AG08395 (cell line): ENCODE measurements at places on chromosomes 4 and X.
A peak's percentile ranks its signal among the peaks of the same experiment; 100 is the strongest.

DNA sequence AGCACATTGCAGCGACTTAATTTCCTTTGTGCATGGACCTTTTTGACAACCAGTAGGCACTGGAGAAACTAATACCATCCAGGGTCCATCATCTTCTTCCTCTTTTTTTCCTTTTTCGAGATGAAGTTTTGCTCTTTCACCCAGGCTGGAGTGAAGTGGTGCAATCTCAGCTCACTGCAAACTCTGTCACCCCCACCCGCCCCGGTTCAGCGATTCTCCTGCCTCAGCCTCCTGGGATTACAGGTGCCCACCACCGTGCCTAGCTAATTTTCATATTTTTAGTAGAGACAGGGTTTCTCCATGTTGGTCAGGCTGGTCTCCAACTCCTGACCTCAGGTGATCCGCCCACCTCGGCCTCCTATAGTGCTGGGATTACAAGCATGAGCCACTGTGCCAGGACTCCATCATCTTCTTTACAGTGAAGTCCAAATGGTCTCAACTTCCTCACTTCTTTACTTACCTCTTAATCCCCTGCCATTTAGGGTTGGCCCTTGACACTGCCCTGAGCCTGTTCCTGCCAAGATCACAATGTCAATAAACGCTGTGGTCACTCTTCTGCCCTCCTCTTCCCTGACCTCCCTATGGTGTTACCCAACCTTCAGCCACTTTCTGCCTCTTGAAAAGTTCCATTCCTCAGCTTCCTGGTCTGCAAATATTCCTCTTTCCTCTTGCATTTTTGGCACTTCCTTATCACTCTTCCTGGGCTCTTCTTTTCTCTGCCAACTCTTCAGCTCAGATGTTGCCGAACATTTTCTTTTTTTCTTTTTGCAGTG lies 119.8 kb upstream of the SLC34A2 start:
- DNase-seq = no peak

- peak; percentile 27 for DNase-seq
Observed at GRCh38 chr4:80184825-80185756, 12.2 kb upstream of the PRDM8 start.

DNA sequence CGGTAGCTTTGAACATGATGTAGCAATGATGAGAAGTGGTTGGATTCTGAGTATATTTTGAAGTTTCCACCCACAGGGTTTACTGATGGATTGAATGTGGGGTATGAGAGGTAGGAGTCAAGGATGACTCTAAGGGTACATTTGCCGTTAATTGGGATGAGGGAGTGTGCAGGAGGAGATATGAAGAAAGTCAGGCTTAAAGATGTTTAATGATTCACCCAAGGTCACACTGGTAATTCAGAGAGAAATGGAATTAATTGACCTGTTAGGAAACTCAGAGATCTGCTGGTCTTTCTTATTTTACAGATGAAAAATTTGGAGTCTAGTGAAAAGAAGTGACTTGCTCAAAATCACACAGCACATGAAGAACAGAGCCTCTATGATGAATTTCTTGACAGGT lies 390.7 kb downstream of the GBA3 start:
- no peak for DNase-seq

- DNase-seq = peak; percentile 13
Observed at GRCh38 chr4:102675141-102675540, 85.6 kb downstream of the MANBA start.

DNA sequence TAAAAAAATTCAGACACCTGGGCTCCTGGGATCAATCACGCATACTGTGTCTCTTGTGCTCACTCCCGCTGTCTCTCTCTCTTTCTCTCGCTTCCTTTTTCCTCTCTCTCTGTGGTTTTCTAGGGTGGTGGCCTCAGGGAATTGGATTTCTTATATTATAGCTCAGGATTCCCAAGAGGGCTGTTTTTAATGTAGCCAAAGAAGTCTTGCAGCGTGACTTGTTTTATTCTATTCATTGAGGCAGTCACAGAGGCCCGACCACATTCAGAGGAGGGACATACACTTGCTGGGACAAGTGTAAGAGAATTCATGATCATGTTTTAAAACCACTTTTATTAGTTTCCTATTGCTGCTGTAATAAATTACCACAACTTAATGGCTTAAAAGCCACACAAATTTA lies 59.4 kb downstream of the HPF1 start:
- DNase-seq = no peak

GRCh38 chrX:30787012-30787411 lies 102.0 kb downstream of the TAB3 start:
- DNase-seq = no peak

GRCh38 chr4:53917729-53918128 lies 146.7 kb downstream of the CHIC2 start:
- DNase-seq = no peak

DNA sequence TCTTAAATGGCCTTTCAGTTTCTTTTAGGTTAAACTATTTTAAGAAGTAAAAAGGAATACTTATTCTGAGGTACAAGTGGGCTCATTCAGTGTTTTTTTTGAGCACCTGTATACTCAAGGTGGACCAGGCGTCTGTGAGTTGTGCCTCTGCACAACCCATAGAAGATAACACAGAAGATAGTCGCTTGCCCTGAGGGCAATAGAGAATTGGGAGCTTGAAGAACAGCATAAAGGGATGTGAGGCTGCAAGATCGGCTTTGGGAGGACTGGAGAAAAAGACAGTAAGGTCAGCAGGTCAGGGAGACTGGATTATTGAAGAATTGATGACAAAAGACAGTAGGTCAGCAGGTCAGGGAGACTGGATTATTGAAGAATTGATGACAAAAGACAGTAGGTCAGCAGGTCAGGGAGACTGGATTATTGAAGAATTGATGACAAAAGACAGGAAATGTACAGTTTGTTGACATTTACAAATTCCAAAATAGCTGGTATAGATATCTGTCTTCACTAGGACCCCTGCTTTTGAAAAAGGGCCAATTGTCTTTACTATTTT lies 3.1 kb downstream of the CPE start:
- no peak for DNase-seq

- no peak for DNase-seq
Observed at GRCh38 chr4:93870876-93871458, 42.4 kb downstream of the ATOH1 start.

- DNase-seq = no peak
Observed at GRCh38 chrX:39639871-39640270, 457.9 kb downstream of the BCOR start.

DNA sequence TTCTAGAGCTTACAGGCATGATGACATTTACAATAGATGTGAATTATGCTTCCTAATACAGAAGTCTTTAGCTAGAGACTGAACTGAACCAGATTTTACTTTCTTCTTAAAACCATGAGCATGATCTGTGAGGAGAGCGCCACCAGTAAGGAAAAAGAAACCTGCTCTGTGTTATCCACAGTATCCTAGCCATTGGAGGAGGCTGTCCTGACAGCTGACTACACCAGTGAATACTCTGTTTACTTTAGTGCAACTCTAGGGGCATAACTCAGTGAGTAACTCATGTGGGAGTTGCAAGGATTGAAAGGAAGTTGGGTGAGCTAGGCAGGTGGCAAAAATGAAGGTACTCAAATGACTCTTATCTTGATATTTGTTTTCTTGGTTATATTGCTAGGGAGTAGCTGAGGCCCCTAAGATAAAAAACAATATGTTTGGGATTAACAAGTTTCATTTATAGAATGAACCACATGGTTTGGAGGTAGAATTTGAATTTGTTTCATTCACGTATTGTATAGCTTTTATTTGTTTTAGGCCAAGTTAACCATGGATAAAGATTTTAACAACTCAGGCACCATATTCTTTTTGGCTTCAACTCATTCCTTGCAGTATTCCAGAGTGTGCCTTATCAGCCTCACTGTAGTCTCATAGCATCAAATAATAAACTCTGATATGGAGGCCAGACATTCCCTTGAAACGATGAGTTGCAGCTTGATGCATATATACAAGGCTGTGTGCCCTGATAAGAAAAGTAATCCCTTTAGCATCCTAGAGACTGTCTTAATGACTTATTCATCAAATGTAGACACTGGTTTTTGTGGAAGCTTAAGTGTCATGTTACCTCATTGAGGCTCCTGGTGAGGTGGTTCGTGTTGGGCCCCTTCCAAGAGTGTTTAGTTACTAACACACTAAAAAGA lies 2.5 kb downstream of the BMP3 start:
- no peak for DNase-seq

DNA sequence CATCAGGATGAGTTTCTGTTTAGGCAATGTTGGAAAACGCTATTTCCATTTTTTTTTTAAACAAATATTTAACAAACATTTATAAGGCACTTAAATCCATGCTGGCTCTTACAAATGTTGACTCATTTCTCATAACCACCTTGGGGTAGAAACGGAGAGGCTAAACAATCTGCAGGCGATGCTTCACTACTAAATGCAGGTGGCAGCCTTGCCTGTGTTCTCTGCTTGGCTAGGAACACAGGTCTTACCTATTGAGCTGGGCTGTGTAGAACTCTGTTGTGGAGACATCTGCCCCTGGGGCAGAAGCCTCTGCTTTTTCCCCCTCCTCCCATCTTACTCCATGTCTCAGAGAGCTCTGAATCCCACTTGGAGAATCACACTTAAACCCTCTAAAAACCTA lies 1.4 kb upstream of the CXCL1 start:
- DNase-seq = no peak

DNA sequence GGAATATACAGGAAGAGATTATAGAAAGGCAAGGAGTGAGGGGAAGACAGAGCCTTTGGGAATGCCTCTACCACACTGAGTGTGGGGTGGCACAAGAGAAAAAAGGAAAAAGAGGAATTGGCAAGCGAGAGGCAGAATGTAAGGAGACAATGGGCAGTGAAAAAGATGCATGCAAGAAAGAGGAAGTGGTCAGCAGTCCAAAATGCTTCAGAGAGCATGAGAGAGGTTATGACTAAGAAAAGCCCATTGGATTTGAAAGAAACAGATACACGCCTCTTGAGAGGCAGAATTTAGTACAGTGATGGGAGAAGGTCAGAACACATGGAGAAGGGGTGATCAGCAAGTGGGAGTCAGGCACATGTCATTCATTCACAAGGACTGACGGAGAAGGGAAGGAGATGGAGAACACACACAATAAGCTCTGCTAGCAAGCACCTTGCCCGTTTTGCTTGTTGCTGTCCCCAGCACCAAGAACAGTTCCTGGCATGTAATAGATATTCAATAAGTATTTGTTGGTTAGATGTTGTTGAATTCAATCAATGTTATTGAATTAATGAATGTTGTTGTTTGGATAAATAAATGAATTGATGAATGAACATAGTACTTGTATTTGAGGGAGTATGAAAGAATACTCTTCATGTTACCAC lies 6.3 kb downstream of the DCHS2 start:
- no peak for DNase-seq

- DNase-seq = peak; percentile 17
Observed at GRCh38 chrX:12770440-12770839, 20.8 kb upstream of the PRPS2 start.

DNA sequence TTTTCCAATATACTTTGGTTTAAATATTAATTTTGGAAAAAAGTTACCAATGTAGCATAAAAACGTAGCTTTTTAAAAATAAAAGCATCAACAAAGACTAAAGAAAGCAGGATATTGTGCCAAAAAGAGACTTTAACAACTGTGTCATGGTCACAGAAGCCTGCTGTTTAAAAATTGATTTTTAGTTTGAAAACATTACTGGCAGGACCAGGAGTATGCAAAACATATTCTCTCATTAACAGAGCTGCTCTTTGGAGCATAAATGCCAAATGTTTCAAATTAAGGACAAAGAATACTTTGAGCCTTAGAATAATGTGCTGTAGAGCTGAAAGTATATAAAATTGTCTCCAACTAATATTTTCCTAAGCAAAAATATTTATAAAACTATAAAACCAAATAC lies 279.0 kb downstream of the ARAP2 start:
- no peak for DNase-seq

DNA sequence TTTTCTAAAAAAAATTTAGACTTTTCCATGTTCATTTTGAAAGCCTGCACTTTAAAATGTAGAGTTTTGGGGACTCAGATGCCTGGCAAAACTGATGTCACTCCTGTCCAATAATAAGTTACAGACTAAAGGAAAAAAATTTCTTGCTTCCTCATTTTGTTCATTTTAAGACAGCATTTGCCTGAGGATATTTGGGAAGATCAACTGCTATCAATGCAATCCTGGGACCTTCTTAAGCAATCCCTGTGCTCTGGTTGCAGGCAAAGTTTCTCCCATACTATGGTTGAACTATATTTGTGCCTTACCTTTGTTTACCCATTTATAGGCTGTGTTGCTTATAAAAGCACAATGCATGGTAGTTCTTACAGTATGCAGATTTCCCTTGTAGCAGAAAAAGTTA lies 280.4 kb downstream of the CFAP47 start:
- no peak for DNase-seq

GRCh38 chrX:68186552-68187262 lies 246.6 kb downstream of the OPHN1 start:
- DNase-seq = no peak

DNA sequence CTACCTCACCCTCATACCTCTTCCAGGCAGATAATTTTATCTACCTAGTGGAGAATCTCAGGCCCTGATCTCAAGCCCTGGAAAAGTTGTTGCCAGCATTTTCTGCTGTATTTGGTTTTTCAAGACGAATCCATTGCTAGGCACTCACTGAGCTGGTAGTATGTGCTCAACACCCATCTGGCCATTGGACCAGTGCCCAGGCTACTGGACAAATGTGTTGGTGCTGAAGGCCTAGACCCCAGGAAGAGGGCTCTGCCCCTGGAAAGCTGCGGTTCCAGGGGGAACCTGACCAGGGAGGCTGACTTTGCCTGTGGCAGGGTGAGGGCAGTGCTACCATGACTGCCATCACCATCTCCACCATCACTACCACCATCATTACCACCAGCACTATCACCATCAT lies 72.4 kb downstream of the PSAPL1 start:
- no peak for DNase-seq

GRCh38 chr4:19403786-19404370 lies 847.8 kb upstream of the SLIT2 start:
- DNase-seq = no peak

GRCh38 chr4:117385526-117385925 lies 300.1 kb upstream of the TRAM1L1 start:
- DNase-seq = no peak

GRCh38 chrX:151754047-151754429 lies 19.5 kb downstream of the CNGA2 start:
- DNase-seq = peak; percentile 77

GRCh38 chr4:113436360-113436759 lies 325.2 kb downstream of the CAMK2D start:
- peak; percentile 58 for DNase-seq

DNA sequence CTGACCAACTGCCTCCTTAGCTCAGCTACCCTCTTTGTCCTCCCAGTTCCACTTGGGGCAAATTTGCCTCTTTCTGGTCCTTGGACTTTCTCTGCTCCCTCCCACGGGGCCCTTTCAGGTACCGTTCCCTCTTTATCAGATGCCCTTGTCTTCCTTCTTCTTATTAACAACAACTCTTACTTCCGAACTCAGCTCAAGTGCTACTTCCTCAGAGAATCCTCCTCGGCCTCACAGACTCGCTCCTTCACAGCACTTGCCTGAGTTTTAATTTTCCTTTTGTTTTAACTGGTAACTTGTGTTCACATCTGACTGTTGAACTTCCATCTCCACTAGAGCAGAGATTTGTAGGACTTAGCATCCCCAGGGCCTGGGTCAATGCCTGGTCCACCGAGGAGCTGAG lies 85.7 kb downstream of the CLNK start:
- no peak for DNase-seq

GRCh38 chr4:100075486-100076270 lies 114.6 kb downstream of the DDIT4L start:
- no peak for DNase-seq

GRCh38 chr4:98609934-98610333 lies 48.5 kb downstream of the TSPAN5 start:
- no peak for DNase-seq
